ENCODE measurements at places on chromosomes 1 and 21.

GRCh38 chr1:46489638-46490405 is at the start of gene DMBX1:
Gene DMBX1, plus strand, starts transcription at chr1:46489836. Its CDS starts 17,175 bp downstream, at chr1:46507011.
- H3K27ac ChIP-seq: no peak within 1 kb of the TSS
- H3K36me3 ChIP-seq: no peaks in the 10 kb centered on the region
- peaks cover 41% of the 10 kb centered on the region for H3K27me3 ChIP-seq
- H3K4me1 ChIP-seq: peaks cover 15% of the 10 kb centered on the region
- peak within 1 kb of the TSS; percentile 9 for H3K4me3 ChIP-seq

- H3K36me3 ChIP-seq: no peaks in the 10 kb centered on the region
- peaks cover 18% of the 10 kb centered on the region for H3K4me1 ChIP-seq
Measured at GRCh38 chr1:246609632-246610031, 43.4 kb downstream of the CNST start.

DNA sequence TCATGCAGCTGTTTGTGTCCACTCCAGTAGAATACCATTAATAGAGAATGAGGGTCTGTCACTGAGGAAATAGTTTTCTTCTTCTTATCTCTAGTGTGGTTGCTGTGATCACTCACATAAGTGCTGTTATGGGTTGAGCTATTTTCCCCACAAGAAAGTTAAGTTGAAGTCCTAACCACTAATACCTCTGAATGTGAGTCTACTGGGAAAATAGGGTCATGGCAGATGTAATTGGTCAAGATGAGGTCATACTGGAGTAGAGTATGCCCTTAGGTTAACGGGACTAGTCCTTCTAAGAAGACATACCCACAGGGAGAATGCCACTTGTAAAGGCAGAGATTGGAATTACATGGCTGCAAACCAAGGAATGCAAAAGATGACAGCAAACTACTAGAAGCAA is 70.5 kb upstream of the COL24A1 start:
- no peak overlapping the region for H3K4me3 ChIP-seq
- H3K4me1 ChIP-seq: no peaks in the 10 kb centered on the region
- no peak overlapping the region for H3K27ac ChIP-seq
- DNase-seq: no peak

GRCh38 chr1:192522673-192523072 is 52.9 kb upstream of the RGS1 start:
- DNase-seq: no peak
- peaks cover 5% of the 10 kb centered on the region for H3K4me1 ChIP-seq
- H3K27me3 ChIP-seq: no peaks in the 10 kb centered on the region
- H3K4me3 ChIP-seq: no peak overlapping the region
- no peak overlapping the region for H3K27ac ChIP-seq

Measured in thyroid gland (tissue), 4 donors.